NCI-H1436 treated with DMSO at 0.1 percent for 48 hours (cell line): ENCODE measurements at places on chromosomes 3 and 15.

DNA sequence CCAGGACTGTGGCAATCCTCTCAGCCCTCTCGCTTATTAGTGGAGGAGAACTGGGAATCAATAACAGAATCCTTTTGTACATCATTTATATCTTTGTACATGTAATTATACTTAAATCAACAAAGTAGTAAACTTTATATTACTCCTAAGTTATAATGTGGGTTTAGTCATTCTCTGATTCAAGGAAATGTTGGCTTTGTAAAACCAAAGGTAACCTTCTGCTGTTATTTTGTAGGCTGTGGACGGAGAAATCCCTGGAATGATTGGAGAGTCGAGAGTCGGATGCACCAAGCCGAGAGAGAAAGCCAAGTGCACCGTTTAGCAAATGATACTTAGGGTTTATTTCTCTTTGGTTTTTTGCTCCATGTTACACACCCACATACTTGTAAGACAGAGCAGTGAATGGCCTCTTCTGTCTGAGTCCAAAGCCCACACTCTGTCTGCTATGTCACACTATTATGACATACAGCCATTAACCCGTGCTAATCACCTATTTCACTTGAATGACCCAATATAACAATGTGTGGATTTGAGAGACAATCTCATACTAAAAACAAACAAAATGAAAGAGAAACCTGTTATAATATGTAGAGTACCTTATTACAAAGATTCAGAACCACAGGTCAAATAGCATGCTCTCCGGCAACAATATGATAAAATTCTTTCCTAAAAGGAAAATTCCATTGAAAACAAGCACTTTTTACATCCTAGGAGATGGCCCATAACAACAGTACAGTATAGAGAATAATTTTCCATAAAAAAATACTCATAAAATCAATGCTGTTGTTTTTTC, 72.2 kb downstream of the MECOM start:
- no peak for DNase-seq

GRCh38 chr15:77589839-77590238, 42.9 kb downstream of the LINGO1 start:
- no peak for DNase-seq

DNA sequence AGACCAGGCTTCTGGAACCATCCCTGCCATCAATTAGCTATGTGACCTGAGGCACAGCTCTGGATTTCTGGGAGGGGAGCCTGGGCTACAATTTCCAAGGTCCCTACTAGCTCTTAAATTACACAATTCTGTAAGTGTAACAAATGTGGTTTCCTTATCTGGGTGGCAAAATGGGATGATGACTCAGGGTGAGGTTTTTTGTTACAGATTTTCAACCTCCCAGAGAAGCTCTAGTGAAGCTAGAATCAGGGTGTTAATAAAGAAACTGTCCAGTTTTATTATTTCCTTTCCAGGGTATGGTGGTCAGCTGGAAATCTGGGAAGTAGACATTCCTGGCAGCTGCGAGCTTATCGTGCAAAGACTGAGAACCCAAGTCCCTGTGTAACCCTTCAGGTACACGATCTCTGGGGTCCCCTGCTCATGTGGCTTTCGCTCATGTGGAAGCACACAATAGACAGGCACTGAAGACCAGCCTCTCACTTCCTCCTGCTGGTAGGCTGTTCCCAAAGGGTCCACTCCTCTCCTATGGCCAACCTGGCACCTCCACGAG, 7.3 kb downstream of the RAB27A start:
- no peak for DNase-seq

GRCh38 chr15:80483725-80484161, 79.6 kb downstream of the ARNT2 start:
- no peak for DNase-seq

DNA sequence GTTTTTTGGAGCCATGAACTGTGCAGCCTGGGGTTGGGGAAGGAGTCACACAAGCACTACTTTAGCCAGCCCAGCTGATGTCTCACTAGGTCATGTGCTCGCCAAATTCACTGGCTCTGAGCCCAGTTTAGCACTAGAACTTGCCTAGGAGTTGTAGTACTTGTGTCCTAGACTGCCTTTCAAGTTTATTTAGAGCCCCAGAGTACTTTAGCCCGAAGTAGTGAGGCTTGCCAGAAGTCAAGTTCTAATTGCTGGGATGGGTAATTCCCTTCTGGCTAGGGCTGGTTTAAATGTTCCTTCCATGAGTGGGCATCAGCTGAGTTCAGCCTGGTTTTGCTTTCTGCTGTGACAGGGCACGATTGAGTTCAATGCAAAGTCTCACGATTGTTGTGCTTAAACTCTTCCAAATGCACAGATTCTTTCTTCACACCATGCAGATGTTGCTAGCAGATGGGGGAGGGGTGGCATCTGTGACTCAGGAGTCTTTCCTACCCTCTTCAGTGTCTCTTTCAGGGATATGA, 228.2 kb upstream of the ZPLD1 start:
- no peak for DNase-seq

GRCh38 chr3:167716920-167717319, 17.8 kb downstream of the PDCD10 start:
- no peak for DNase-seq

- DNase-seq, result no peak
Measured at GRCh38 chr3:159795681-159796175, 192.9 kb upstream of the IL12A start.

- DNase-seq, result no peak
Measured at GRCh38 chr3:64505419-64505818, 182.4 kb downstream of the ADAMTS9 start.

GRCh38 chr3:10911350-10912002, 81.1 kb upstream of the SLC6A1 start:
- no peak for DNase-seq

- DNase-seq, result no peak
Measured at GRCh38 chr3:52243791-52244628, 1.5 kb upstream of the PPM1M start.

DNA sequence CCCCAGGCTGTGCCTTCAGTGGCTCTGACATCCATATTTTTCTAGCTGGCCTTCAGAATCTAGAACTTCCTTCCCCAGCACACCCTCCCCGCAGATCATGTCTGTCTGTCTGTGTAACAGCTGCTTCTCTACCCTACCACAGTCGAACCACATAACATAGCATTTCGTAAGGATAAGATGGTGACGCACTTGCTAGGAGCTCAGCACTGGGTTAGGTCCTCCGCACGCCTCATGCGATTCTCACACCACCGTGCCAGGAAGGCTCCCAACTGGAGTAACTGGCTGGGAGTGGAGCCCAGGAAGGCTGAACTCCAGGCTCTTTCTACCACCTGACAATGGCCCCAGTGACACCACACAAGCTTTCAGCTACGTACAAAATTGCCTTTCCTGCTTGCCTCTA, 168.6 kb downstream of the STT3B start:
- DNase-seq, result no peak

- DNase-seq, result no peak
Measured at GRCh38 chr3:123328851-123329635, 119.8 kb downstream of the ADCY5 start.

- DNase-seq, result no peak
Measured at GRCh38 chr3:73471986-73472787, 152.6 kb downstream of the PDZRN3 start.

DNA sequence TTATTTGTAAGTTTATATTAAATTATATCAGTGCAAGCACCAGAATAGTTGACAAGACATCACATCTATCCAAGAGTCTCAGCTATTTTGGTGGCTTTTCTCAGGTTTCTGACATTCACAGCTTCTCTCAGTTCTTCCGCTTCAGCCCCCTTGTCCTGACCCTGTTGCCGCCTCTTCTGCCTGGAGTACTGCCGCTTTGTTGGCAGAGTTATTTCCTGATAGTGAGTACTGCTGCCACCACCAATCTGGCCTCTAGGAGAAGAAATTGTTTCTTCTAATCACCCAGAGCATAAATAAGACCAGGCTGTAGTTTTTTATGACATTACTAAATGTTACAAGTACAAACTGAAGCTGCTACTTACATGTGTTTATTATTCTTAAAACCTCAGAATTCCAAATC, 470.1 kb downstream of the NSUN3 start:
- no peak for DNase-seq

- DNase-seq, result no peak
Measured at GRCh38 chr3:126535636-126536035, 11.7 kb downstream of the CHST13 start.

- no peak for DNase-seq
Measured at GRCh38 chr15:69587723-69588426, 135.3 kb downstream of the RPLP1 start.
